ENCODE measurements at places on chromosomes 6 and 20.

GRCh38 chr6:12296604-12297003 is 6.4 kb downstream of the EDN1 start:
- no peak for DNase-seq

GRCh38 chr6:113144117-113144516 is 713.0 kb upstream of the MARCKS start:
- no peak for DNase-seq

GRCh38 chr6:169839898-169840631 is 88.6 kb downstream of the ERMARD start:
- no peak for DNase-seq

GRCh38 chr6:26576407-26576843 is 20.3 kb upstream of the ABT1 start:
- DNase-seq, result no peak

DNA sequence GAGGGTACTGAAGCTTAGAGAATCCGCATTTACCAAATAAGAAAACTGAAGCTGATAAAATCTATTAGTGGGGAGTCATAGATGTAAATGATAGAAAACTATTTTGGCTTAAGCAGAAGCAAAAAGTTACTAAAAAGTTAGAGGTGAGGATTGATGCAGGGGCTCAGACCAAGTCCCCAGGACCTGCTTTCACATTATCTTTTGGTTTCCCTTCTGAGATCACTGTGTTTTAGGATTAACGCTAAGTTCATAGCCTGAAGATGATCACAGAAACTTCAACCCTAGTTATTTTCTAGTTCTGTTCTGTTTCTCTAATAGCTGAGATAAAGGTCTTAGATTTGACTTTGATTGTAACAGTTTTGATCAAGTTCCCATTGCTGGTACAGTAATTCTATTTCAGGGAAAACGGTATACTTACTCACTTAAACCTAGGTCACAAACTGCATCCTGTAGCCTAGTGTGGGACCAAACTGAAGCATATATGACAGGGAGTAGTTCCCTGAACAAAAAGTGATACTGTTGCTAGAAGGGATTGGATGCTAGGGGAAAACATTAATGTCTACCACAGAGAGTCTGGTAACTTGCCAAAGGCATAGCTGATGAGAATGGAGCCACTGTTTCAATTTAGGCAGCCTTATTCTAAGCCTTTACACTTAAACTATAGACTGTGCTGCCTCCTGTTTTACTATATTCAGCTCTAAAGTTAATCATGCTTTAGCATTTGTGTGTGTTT is 13.1 kb downstream of the CYB5R4 start:
- no peak for DNase-seq

DNA sequence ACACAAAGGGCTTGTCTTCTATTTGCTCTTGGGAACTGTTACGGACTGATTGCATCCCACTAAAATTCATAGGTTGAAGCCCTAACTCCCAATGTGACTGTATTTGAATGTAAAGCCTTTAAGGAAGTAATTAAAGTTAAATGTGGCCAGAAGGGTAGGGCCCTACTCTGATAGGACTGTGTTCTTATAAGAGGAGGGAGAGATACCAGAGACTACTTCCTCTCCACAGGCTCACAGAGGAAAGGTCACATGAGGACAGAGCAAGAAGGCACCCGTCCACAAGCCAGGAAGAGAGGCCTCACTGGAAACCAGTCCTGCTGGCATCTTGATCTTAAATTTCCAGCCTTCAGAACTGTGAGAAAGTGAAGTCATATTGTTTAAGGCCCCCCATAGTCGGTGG is 211.9 kb downstream of the CDH26 start:
- no peak for DNase-seq

- no peak for DNase-seq
Measured at GRCh38 chr6:14282854-14283505, 165.4 kb downstream of the CD83 start.

DNA sequence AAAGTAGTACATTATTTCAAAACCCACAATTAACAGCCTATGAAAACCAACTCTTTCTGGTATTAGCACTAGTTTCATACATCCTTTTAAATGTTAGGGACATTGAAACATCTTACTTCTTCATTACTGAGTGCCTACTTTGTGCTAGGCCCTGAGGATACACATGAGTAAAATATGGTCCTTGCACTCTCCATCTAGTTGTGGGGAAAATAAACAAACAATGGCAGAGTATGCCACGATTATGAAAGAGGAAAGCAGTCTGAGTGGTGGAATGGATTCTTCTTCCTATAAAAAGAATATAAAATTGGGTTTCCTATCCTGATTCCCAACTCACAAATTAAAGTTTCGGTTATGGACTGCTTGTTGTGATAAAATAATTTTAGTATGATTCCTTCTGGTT is 84.9 kb downstream of the ATXN1 start:
- no peak for DNase-seq

DNA sequence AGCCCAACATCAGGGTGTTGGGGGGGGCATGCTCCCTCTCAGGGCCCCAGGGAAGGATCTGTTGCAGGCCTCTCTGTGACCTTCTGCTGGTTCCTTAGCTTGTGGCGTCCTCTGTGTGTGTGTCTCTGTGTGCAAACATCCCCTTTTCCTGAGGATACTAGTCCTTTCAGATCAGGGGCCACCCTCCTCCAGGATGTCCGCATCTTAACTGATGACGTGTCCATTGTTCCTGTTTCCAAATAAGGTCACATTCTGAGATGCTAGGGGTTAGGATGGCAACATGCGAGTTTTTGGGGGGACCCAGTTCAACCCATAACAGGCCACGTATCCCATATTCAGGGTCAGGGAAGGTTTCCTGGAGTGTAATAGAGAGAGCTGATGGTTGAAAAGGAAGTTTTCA is 40.9 kb downstream of the GMPR start:
- no peak for DNase-seq

DNA sequence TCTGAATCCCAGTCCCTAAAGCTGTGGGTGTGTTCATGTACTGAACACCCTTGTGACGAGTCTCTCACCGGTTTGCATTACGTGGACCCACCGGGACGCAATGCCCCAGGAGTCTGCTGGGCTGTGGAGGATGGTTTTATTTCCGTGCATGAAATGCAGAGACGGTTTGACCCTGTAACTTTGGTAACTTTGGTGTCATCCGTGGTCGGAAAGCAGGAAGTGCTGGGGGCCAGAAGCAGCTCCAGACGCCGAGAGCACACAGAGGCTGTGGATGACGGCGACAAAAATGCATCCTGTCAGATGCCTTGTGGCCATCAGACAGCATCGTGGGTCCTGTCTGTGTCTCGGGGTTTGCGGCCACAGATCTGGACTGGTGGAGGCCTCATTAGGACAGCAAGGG is 7.2 kb downstream of the BHLHE23 start:
- no peak for DNase-seq

DNA sequence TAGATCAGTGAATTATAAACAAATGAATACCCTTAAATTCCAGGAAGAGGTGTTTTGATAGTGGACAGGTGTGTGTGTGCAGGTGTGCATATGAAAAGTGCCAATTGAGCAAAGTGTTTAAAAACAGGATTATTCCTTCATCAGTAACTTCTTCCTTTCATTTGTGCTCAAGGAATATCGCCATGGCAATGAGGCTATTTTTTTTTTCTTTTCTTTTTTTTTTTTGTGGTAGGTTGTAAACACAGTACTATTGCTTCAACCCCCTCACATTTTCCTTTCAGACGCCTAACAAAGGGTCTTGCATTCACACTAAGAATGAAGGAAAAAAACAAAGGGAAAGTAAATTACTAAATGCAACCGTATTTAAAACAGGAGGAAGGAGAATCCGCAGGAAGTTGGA is 2.0 kb upstream of the HSPA1B start:
- no peak for DNase-seq

- no peak for DNase-seq
Measured at GRCh38 chr20:50395251-50395729, 114.9 kb upstream of the PTPN1 start.

GRCh38 chr20:3919352-3919751 is 30.2 kb downstream of the PANK2 start:
- DNase-seq, result no peak

DNA sequence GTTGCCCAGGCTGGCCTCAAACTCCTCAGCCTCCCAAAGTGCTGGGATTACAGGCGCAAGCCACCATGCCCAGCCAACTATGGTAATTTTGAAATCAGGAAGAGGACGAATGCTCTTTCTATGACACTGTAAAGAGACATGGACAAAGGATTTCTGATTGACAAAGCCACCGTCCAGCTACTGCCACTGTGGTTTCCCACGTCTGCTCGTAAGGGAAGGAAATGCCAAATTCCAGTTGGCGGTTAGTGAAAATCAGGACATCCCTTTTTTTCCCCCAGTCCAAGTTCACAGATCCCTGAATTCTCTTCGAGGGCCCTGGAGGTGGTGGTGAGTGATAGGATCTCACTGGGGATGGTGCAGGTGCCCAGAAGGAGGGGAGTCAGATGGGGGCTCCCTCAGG is 31.2 kb downstream of the SNAI1 start:
- no peak for DNase-seq

DNA sequence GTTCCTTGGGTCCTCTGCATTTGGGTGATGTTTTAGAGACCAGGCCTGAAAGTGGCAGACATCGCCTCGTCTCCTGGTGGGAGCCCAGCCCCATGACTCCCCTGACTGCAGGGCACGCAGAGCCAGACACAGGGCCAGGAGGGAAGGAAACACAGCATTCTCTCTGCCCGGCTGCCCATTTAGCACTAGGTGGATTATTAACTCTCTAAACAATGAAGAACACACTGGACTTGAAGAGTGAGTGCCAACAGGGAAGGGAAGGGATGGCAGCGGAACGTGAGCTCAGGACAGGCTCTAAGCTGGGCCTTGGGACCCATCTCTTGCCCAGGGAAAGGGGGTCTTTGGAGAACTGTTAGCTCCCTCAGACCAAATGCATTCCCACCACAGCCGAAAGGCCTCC is 80.4 kb downstream of the TBXT start:
- DNase-seq, result no peak

DNA sequence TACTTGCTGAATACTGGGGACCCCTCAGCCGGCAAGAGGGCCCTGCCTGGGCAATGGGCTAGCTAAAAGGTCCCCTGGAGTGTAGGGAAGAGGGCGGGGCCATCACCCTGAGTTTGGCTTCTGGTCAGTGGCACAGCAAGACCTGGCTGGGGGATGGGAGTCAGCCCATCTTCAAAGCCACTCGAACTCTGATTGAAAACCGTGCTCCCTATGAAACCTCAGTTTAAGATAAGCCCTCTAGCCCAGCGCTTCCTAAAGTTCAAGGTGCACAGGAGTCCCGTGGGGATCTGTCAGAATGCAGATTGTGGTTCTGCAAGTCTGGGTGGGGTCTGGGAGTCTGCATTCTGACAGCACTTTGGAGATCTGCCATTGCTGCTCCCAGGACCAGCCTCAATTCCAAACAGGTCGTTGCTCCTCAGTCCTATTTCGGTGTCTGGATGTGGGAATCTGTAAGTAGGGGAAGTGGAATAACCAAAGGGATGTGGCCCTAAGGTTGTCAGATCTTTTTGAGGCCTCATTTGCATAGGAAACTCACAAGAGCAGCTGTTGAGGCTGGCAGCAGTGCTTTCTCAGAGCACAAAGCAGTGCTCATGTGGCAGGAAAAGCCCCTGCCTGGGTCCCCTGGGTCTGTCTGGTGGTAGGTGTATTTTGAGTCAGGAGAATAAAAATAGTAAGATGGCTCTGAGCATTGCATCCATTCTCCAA is 85.3 kb upstream of the SCP2D1 start:
- DNase-seq, result no peak

- DNase-seq, result no peak
Measured at GRCh38 chr6:4124351-4124750, 11.0 kb downstream of the ECI2 start.

Measured in activated CD4-positive, alpha-beta T cell treated with anti-CD3 and anti-CD28 coated beads, Interleukin-2, amount 50 U/mL, for 24 hours (primary cell).